ENCODE measurements at places on chromosomes 4 and X. TPM values are rescaled to one million over a fixed set of nuclear protein-coding genes. Genes with fewer than 3 reads are reported as not detected.

PDCL2 gene
- not detected for total RNA-seq

SSX1 gene
- 0.13 TPM for total RNA-seq

PGK1 gene
- total RNA-seq, result 541 TPM

DMP1 gene
- not detected for total RNA-seq

LPAR4 gene
- total RNA-seq, result not detected

Measured in Panc1 (cell line).